ENCODE measurements at places on chromosomes 6 and 20.

- DNase-seq: no peak
Observed at GRCh38 chr6:79776076-79776475, 144.9 kb downstream of the SH3BGRL2 start.

DNA sequence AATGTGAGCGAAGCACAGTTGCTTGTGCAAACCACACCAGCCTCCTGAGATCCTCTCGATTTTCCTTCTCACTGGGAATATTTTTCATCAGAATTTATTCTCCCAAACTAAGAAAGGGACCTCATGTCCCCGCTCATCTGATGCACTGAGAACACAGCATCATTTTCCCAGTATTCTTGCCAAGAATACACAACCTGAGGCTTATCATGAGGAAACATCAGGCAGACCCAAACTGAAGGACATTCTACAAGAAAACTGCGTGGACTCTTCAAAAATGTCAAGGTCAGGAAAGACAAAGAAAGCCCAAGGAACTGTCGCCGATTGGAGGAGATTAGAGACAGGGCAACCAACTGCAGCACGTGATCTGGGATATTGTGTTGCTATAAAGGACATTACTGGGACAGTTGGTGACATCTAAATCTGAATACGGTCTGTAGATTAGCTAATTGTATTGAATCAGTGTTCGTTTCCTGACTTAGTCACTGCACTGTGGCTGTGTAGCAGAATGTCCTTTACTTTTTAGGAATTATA is 72.3 kb downstream of the SNX5 start:
- no peak for DNase-seq

GRCh38 chr6:126909493-126909892 is 209.0 kb upstream of the RSPO3 start:
- no peak for DNase-seq

DNA sequence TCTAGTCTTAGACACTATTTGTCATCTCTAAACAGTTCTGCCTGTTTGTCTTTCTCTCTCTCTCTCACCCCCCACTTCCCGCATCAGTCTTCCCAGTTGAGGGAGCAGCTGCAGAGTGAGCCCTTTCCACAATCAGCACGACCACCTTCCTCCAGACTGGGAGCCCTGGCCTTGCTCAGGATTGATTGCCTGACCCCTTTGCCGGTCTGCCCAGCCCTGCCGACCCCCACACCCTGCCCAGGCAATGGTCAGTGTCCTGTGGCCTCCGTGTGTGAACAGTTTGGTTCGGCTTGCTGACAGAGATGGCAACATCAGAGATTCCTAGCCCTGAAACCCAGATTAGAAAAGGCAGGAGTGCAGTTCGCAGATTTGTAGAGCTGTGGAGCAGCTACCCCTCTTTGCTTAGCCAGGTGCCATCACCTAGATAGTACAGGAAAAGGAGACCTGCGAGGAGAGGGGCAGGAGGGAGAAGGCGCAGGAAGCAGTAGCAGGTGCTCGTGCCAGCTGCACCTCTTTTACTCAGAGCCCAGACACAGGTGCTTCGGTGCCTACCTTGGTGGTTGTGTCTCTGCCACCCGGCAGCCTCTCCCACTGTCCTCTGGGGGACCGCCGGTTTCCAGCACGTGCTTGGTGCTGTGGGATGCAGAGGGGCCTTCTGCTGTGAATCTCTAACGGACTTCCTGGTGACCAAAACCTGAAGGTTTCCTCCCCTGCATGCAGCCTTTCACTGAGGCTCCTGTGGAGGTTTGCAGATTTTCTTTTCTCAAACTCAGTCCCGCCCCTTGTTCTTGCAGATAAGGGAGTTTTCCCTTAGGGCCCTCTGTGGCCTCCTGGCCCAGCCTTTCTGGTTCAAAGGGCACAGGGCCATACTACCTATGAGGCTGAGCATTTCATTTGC is 92.4 kb downstream of the SCML4 start:
- no peak for DNase-seq

GRCh38 chr20:59678288-59678687 is 73.9 kb downstream of the PHACTR3 start:
- no peak for DNase-seq

- DNase-seq: peak; percentile 76
Observed at GRCh38 chr20:55668631-55669030, 336.7 kb downstream of the CBLN4 start.

DNA sequence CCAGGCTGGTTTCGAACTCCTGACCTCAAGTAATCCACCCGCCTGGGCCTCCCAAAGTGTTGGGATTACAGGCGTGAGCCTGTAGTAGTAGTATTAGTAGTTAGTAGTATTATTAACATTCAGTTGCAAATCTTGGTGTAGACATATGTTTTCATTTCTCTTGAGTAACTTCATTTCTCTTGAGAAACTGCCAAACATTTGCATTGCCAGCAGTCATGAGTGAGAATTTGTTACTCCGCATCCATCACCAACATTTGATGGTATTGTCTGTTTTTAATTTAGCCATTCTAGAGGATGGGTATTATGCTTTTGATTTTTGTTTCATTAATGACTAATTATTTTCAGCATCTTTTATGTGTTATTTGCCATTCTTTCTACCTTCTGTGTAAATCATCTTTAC is 1.5 kb upstream of the ERVFRD-1 start:
- DNase-seq: no peak

GRCh38 chr6:55518529-55519060 is 60.4 kb downstream of the HMGCLL1 start:
- no peak for DNase-seq

- DNase-seq: no peak
Observed at GRCh38 chr6:162605881-162606280, 121.7 kb downstream of the PRKN start.

GRCh38 chr6:16337295-16337975 is 99.0 kb downstream of the GMPR start:
- peak; percentile 97 for DNase-seq

GRCh38 chr6:33454009-33454946 is at the start of gene ZBTB9:
Gene ZBTB9, plus strand, starts transcription at chr6:33454576. Its CDS starts 525 bp downstream, at chr6:33455101.
- DNase-seq: peak; percentile 98

GRCh38 chr6:39997101-39997635 is 62.9 kb upstream of the MOCS1 start:
- no peak for DNase-seq

DNA sequence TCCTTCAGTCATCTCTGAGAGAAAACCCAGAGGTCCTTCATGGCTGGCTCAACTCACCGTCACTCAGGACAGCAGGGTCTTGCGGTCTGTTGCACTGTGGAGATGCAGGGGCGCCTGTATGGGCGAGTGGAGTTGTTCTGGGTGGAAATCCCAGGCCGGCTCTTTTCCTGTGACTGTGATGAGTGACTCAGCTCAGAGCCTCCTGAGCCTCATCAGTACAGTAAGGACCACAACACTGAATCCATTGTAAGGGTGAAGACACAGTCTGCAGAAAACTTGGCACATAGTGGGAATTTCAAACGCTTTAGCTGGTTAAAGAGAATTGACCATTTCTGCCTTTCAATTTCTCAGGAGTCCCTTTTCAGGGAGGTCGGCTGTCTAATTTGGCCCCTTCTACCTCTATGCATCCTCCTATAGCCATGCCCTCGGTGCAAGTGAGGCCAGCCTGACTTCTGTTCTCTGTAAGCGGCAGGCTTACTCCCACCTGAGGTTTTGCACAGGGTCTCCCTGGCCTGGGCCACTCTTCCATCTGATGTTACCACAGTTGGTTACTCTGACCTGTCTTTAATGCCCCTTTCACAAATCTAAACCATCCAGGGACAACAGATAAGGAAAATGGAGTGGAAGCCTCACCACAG is 35.5 kb upstream of the TBXT start:
- no peak for DNase-seq

DNA sequence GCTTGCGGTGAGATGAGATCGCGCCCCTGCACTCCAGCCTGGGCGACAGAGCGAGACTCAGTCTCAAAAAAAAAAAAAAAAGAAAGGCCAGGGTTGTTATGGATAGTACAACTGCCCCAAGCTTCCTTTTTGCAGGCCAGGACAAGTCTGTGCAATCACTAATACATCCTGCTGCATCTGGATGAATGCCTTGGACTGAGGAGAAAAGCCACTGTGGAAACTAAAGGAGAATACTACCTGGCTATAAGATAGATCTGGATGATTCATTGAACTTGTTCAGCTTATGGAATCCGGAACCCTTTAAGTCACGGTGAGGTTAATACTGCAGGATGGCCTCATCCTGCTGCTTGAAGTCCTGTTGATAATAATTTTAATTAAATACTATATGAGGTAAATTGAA is 278.2 kb downstream of the TFAP2A start:
- DNase-seq: no peak

GRCh38 chr6:157830354-157831017 is 7.4 kb downstream of the SNX9 start:
- no peak for DNase-seq

DNA sequence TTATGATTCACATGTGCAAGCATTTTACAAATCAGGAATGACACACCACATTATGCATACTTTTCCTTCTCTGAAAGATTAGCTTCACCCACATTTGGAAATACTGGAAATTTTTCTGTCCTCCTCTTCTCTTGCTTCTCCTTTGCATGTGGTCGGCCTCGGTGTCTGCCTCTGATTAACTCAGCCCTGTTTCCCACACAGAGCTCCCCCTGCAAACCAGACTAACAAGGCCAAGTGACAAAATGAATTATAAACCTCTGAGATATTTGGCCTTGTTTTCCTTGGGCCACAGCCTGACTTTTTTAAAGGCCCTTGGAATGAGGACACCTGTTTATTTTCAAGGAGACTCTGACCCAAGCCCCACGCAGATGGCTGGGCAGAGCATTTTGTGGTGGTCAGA is 9.0 kb upstream of the CCN6 start:
- DNase-seq: peak; percentile 48

GRCh38 chr6:135651964-135652755 is 154.6 kb upstream of the AHI1 start:
- no peak for DNase-seq

GRCh38 chr6:16854986-16855385 is 93.7 kb upstream of the ATXN1 start:
- no peak for DNase-seq

- peak; percentile 64 for DNase-seq
Observed at GRCh38 chr6:44054721-44055559, 72.3 kb downstream of the MRPL14 start.

DNA sequence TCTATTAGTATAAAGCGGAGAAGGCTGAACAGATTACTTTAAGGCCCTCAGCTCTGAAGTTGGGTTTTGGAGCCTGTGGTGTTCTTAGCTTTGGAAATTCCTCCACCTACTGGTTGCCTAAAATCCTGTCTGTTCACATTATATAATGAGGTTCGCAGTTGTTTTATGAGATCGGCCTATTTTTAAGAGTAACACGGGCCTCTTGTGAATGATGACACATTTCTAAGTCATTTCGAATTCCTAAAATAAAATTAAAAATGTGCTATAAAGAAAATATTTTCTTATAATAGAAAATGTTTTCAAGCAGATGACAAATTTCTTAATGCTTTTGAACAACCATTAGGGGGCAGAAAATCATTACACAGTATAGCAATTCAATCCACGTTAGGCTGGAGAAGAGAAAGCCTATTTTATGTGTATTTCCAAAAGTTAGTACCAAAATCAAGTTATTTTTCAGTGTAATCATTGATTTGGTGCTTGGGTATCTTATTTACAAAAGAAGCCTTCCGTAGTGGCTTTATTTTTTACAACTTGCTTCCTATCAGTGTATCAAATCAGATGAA is 15.8 kb upstream of the FAM8A1 start:
- no peak for DNase-seq

Measured in kidney (tissue), 22 donors.